Thoracic aorta (tissue), 2 donors: ENCODE measurements at places on chromosomes 4 and X. TPM values are rescaled to one million over a fixed set of nuclear protein-coding genes. Genes with fewer than 3 reads are reported as not detected.

- no peak overlapping the region for H3K4me3 ChIP-seq
- H3K27me3 ChIP-seq = no peaks in the 10 kb centered on the region
- no peaks in the 10 kb centered on the region for H3K4me1 ChIP-seq
- no peaks in the 10 kb centered on the region for H3K36me3 ChIP-seq
- H3K27ac ChIP-seq = no peak overlapping the region
These were observed 90.3 kb downstream of the JAKMIP1 start for GRCh38 chr4:6109842-6110560.

DNA sequence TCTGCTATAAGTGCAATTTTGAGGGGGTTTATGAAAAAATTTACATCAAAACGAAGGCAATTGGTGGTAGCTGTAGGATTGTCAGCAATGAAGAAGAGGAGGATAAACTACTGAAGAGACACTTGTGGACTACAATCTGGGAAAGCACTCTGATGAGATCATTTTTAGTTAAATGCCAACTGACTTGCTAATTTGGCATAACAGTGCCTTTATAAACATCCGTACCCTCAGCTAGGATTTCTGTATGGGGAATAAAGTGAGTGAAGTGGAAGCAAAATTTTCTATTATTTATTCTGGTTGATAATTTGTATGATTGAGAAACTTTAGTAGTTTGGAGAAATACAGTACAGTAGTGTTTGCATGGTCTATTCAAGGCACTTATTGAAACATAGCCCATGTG lies 11.2 kb upstream of the GNRHR start:
- H3K4me3 ChIP-seq = no peak overlapping the region
- no peaks in the 10 kb centered on the region for H3K4me1 ChIP-seq
- H3K27ac ChIP-seq = no peak overlapping the region

- no peak for DNase-seq
- no peaks in the 10 kb centered on the region for H3K27me3 ChIP-seq
- no peaks in the 10 kb centered on the region for H3K36me3 ChIP-seq
- H3K4me3 ChIP-seq = no peak overlapping the region
- H3K27ac ChIP-seq = no peak overlapping the region
These were observed 65.4 kb downstream of the RTL3 start for GRCh38 chrX:78593701-78594100.

GRCh38 chrX:49618574-49618973 lies 19.8 kb downstream of the GAGE1 start:
- DNase-seq = no peak
- H3K27ac ChIP-seq = no peak overlapping the region
- H3K4me1 ChIP-seq = no peaks in the 10 kb centered on the region
- no peaks in the 10 kb centered on the region for H3K27me3 ChIP-seq
- no peak overlapping the region for H3K4me3 ChIP-seq

DNA sequence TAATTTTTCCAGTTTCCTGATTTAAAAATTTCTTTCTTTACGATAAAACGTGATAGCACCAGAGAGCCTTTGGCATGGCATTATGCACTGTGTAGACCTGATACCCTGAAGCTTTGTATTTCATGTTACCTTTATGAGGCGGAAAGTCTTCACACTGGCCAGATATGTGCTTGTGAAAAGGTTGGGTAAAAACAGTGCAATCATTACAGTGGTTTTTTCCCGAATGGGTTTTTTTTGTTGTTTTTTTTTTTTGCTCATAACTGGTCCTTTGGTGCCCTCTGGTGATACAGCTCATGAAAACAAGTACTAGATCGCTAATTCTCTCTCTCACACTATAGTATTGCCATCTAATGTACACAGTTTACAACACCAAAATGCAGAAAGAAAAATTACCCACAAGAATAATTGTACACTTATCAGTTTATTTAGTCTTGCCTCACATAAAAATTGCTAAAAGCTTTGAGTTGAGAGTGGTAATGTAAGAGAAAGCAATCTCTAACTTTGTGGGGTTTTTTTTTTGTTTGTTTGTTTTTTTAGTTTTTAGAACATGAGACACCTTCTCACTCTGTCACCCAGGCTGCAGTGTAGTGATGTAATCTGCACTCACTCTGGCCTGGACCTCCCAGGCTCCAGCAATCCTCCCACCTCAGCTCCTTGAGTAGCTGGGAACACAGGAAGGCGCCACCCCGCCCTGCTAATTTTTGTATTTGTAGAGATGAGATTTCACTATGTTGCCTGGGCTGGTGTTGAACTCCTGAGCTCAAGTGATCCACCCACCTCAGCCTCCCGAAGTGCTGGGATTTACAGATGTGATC lies 21.3 kb downstream of the SPCS3 start:
- H3K27me3 ChIP-seq = no peaks in the 10 kb centered on the region
- no peak overlapping the region for H3K27ac ChIP-seq
- DNase-seq = no peak
- H3K4me3 ChIP-seq = peak overlapping the region; percentile 25
- no peaks in the 10 kb centered on the region for H3K4me1 ChIP-seq

GRCh38 chrX:12986164-12986779 lies 11.4 kb downstream of the TMSB4X start:
- no peak overlapping the region for H3K4me3 ChIP-seq
- H3K4me1 ChIP-seq = peaks cover 4% of the 10 kb centered on the region
- no peak overlapping the region for H3K27ac ChIP-seq
- no peaks in the 10 kb centered on the region for H3K36me3 ChIP-seq
- H3K27me3 ChIP-seq = no peaks in the 10 kb centered on the region
- no peak for DNase-seq

Gene SMARCA5
- 19.2 TPM for total RNA-seq

- no peak for DNase-seq
- H3K36me3 ChIP-seq = no peaks in the 10 kb centered on the region
- H3K27me3 ChIP-seq = no peaks in the 10 kb centered on the region
- H3K4me3 ChIP-seq = peak overlapping the region; percentile 80
- peaks cover 4% of the 10 kb centered on the region for H3K4me1 ChIP-seq
- no peak overlapping the region for H3K27ac ChIP-seq
These were observed 835 bp downstream of the TMEM185A start for GRCh38 chrX:149630681-149631233.

- no peak overlapping the region for H3K27ac ChIP-seq
- no peaks in the 10 kb centered on the region for H3K27me3 ChIP-seq
- H3K4me1 ChIP-seq = no peaks in the 10 kb centered on the region
- no peaks in the 10 kb centered on the region for H3K36me3 ChIP-seq
- H3K4me3 ChIP-seq = no peak overlapping the region
These were observed 1440.9 kb upstream of the ADGRL3 start for GRCh38 chr4:59759082-59759825.

DNA sequence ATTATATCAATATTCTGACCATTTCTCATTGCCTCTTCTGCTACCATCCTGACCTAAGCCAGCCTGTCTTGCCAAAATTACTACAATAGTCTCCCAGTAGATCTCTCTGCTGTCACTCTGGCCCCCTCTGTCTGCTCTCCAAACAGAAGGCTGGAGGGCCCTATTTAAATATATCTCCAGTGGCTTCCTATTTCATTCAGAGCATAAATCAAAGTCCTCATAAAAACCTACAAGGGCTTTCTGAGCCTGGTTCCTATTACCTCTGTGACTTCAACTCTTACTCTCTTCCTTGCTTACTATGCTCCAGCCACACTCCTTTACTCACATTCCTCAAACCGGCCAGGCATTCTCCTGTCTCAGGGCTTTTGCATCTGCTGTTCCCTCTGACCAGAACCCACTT lies 19.0 kb downstream of the IGSF1 start:
- H3K4me3 ChIP-seq = no peak overlapping the region
- no peaks in the 10 kb centered on the region for H3K27me3 ChIP-seq
